ENCODE measurements at places on chromosomes 7 and 10.

GRCh38 chr7:153414288-153414629 lies 637.9 kb upstream of the DPP6 start:
- H3K4me3 ChIP-seq: no peak overlapping the region
- H3K4me1 ChIP-seq: no peaks in the 10 kb centered on the region
- no peak for DNase-seq
- no peaks in the 10 kb centered on the region for H3K27me3 ChIP-seq

DNA sequence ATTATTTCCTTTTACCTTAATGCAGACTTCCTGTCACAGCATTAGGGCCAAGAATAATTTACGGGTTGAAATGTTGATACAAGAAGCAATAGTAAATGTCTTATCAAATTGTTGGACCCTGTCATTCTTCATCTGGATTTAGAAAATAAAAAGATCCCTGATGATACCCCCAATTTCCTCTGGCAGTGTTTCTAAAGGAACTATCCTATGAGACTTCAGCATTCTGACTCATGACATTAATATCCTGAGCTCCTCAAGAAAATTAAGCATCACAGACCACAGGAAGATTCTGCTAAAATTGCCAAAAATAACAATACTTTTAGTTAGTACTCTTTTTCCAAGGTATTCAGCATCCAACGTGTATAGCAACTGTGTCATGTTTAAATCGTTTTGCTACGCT lies 490.5 kb upstream of the ANKRD30A start:
- no peak for DNase-seq
- H3K4me1 ChIP-seq: no peaks in the 10 kb centered on the region
- no peaks in the 10 kb centered on the region for H3K27me3 ChIP-seq
- no peaks in the 10 kb centered on the region for H3K36me3 ChIP-seq

GRCh38 chr10:34434119-34434594 lies 380.9 kb downstream of the PARD3 start:
- no peak overlapping the region for H3K4me3 ChIP-seq
- no peaks in the 10 kb centered on the region for H3K27me3 ChIP-seq
- no peak overlapping the region for H3K27ac ChIP-seq
- no peaks in the 10 kb centered on the region for H3K36me3 ChIP-seq
- no peak for DNase-seq

DNA sequence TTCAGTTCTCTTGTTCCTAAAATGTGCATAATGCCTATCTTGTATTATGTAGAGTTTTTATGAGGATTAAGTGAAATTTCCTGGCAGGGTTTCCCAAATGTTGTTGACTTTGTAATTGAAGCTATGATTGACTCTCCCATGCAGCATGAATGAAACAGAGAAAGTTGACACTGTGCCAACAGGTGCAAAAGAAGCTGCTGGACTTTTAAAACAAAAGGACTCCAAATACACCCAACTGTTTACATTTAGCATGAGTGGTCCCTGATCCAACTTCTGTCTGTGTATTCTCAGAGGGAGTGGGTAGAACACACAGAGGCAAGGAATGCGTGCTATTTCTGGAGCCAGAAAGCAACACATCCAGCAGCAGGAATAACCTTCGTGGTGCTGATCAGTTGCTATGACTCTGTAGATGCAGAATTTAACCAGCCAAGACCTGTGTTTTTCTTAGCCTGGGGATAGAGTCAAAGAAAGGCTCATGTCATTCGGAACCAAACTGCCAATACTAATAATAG lies 14.4 kb upstream of the RBM20 start:
- H3K4me1 ChIP-seq: no peaks in the 10 kb centered on the region
- no peaks in the 10 kb centered on the region for H3K27me3 ChIP-seq
- no peak overlapping the region for H3K4me3 ChIP-seq
- no peaks in the 10 kb centered on the region for H3K36me3 ChIP-seq
- no peak for DNase-seq

GRCh38 chr7:16753932-16754855 lies 639 bp downstream of the TSPAN13 start:
- H3K27me3 ChIP-seq: no peaks in the 10 kb centered on the region
- no peaks in the 10 kb centered on the region for H3K36me3 ChIP-seq
- peak overlapping the region; percentile 55 for H3K4me3 ChIP-seq
- no peaks in the 10 kb centered on the region for H3K4me1 ChIP-seq
- no peak overlapping the region for H3K27ac ChIP-seq

GRCh38 chr7:27972276-27972675 lies 208.3 kb downstream of the JAZF1 start:
- H3K4me1 ChIP-seq: no peaks in the 10 kb centered on the region
- H3K4me3 ChIP-seq: no peak overlapping the region
- no peaks in the 10 kb centered on the region for H3K36me3 ChIP-seq
- DNase-seq: no peak
- H3K27ac ChIP-seq: no peak overlapping the region
- H3K27me3 ChIP-seq: no peaks in the 10 kb centered on the region

DNA sequence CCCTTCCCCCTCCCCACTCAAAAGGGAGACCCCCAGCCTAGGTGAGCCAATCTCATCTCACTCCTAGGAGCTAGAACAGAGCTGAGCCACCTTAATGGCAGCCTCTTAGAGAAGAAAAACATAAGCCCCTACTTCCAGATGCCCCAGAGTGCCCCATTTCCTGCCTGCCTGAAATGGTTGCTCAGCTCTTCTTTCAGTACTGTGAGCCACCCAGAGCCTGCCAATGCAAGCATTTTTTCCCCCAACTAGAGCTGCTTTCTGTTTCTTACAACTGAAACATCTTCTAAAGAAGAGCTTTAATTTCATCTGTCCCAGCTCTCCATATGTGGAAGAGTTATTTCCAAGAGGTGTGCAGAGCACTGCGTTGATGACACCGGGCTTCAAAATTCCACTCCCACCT lies 136.7 kb downstream of the PLPP4 start:
- H3K4me3 ChIP-seq: no peak overlapping the region
- H3K4me1 ChIP-seq: no peaks in the 10 kb centered on the region
- no peaks in the 10 kb centered on the region for H3K36me3 ChIP-seq
- H3K27me3 ChIP-seq: no peaks in the 10 kb centered on the region

GRCh38 chr10:67670401-67670800 lies 25.6 kb downstream of the CTNNA3 start:
- DNase-seq: no peak
- H3K27ac ChIP-seq: no peak overlapping the region
- no peaks in the 10 kb centered on the region for H3K36me3 ChIP-seq
- H3K4me1 ChIP-seq: no peaks in the 10 kb centered on the region

DNA sequence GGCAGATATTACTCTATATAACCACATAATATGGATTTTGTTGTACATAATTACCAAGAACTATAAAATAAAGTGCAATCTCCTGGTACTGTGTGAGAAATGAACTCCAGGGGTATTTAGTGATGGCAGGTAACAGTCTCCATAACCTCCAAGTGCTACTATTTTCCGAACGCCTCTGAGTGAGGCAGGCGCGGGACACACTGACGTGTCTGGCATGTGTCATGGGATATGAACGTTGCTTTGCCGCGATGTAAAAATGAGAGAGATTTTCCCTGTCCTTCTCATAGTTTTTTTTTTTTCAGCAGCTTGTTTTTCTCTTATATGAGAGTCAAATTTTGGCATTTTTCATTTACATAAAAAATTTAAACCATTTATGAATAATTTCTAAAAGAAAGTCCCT lies 3.6 kb downstream of the ADARB2 start:
- no peak for DNase-seq
- no peak overlapping the region for H3K4me3 ChIP-seq
- H3K27ac ChIP-seq: no peak overlapping the region

GRCh38 chr10:62250594-62251198 lies 17.9 kb downstream of the RTKN2 start:
- H3K27me3 ChIP-seq: no peaks in the 10 kb centered on the region
- H3K4me3 ChIP-seq: no peak overlapping the region
- H3K4me1 ChIP-seq: no peaks in the 10 kb centered on the region
- no peaks in the 10 kb centered on the region for H3K36me3 ChIP-seq
- no peak for DNase-seq

DNA sequence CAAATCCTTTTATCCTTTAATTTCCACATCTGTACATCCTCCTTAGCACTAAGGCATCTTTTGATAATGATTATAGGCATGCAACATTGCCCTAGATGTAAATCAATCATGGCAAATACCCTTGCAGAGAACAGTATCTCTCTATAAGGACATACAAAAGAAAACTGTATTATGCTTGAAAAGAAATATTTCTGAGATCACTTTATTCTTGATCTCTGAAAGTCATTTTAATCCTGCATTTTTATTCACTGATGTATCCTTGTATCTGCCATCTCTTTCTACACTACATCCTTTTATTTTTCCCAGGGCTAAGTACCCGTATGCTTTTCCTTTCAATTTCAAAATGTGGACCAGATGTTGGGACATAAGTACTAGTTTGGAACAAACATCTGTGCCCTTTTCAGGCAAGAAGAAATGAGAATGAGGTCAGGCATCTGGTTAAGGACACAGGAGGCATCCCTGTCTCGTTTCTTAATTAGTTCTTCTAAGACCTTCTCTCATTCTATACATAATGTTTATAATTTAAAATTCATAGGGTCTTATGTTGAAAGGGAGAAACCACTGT lies 338.6 kb downstream of the CNTNAP2 start:
- H3K4me1 ChIP-seq: no peaks in the 10 kb centered on the region
- no peak for DNase-seq
- no peak overlapping the region for H3K4me3 ChIP-seq
- no peaks in the 10 kb centered on the region for H3K36me3 ChIP-seq
- H3K27ac ChIP-seq: no peak overlapping the region
- H3K27me3 ChIP-seq: no peaks in the 10 kb centered on the region

DNA sequence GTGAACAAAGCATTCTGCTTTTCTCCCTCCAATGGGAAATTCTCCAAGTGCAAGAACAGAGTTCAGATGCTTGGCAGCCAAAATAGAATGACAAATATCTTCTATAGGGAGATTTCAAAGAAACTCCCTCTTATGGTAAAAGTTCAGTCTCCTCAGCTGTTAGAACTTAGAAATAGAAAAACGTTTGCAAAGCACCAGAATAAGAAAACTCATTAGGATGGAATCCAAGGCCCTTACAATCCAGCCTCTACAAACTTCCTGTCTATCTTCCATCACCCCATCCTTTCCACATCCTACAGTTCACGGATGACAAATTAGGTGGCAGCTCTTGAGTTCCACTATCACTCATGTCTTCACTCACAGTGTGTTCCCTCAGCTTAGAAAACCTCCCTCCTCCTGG lies 25.7 kb downstream of the FAM13C start:
- no peak overlapping the region for H3K27ac ChIP-seq
- no peaks in the 10 kb centered on the region for H3K4me1 ChIP-seq

DNA sequence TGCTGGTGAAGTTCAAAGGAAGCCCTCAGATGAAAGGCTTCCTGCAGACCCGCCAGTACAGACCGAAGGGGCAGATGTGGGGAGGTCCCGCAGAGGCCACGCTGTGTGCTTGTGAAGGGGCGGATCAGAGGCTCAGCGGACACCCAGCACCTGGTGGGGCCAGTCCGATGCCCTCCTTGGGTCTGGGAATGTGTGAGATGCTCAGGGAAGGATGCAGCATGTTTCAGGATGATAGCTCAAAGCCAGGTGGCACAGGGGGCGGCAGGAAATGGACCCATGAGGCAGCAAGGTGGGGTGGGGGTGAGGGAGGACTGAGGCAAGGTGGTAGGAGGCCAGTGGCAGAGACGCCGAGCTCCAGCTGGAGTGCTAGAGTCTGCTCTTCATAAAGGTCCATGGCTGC lies 27.9 kb upstream of the HSPA12A start:
- no peaks in the 10 kb centered on the region for H3K4me1 ChIP-seq
- no peaks in the 10 kb centered on the region for H3K27me3 ChIP-seq
- no peak overlapping the region for H3K4me3 ChIP-seq
- H3K36me3 ChIP-seq: no peaks in the 10 kb centered on the region
- DNase-seq: no peak

- peaks cover 7% of the 10 kb centered on the region for H3K36me3 ChIP-seq
- H3K4me3 ChIP-seq: no peak overlapping the region
- no peaks in the 10 kb centered on the region for H3K27me3 ChIP-seq
- no peak for DNase-seq
Observed at GRCh38 chr7:105635197-105635596, 53.9 kb upstream of the EFCAB10 start.

- no peaks in the 10 kb centered on the region for H3K27me3 ChIP-seq
- no peak overlapping the region for H3K4me3 ChIP-seq
- H3K27ac ChIP-seq: no peak overlapping the region
- 0 out of 2 replicates have a peak, but pooled peaks cover 2% of the 10 kb centered on the region for H3K4me1 ChIP-seq
- H3K36me3 ChIP-seq: peaks cover 10% of the 10 kb centered on the region
Observed at GRCh38 chr7:6436385-6436685, 11.4 kb downstream of the DAGLB start.

- no peaks in the 10 kb centered on the region for H3K27me3 ChIP-seq
- peaks cover 8% of the 10 kb centered on the region for H3K4me1 ChIP-seq
- H3K27ac ChIP-seq: peak overlapping the region; percentile 44
Observed at GRCh38 chr7:137879357-137880158, 32.8 kb upstream of the DGKI start.

DNA sequence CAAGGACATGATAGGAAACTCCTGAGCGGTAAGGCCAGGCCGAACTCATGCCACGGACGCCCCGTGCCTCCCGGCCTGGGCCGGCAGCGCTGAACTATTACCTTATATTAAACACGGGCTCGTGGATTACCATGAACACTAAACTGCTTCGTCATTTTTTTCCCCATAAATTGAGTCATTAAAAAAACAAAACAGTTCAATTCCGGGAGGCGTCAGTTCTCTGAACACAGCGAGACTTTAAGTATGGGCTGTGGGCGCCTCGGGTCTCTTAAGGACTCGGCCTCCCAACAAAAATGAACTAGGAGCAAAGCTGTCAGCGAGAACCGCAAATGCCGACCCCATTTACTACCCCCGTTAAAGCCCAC lies 519 bp downstream of the PITRM1 start:
- no peak for DNase-seq
- peaks cover 2% of the 10 kb centered on the region for H3K4me1 ChIP-seq
- no peaks in the 10 kb centered on the region for H3K36me3 ChIP-seq

DNA sequence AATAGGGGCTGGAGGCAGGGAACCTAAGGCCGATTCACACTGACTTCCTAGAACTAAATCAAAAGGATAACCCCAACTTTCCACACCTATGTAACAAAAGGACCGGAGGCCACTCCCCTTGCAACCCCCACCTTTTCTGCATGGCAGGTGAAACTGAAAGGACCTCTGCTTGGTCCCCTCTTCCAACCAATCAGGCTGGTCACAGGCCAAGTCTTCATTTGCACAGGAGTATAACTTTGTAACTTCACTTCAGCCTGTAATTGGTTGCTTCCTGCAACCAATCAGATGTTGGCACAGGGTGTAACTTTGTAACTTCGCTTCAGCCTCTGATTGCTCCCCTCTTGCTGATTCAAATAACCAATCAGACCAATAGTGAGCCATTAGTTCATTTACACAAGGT lies 190.0 kb downstream of the FAM107B start:
- H3K27me3 ChIP-seq: no peaks in the 10 kb centered on the region
- no peaks in the 10 kb centered on the region for H3K36me3 ChIP-seq
- peaks cover 1% of the 10 kb centered on the region for H3K4me1 ChIP-seq
- H3K4me3 ChIP-seq: no peak overlapping the region
- no peak overlapping the region for H3K27ac ChIP-seq

DNA sequence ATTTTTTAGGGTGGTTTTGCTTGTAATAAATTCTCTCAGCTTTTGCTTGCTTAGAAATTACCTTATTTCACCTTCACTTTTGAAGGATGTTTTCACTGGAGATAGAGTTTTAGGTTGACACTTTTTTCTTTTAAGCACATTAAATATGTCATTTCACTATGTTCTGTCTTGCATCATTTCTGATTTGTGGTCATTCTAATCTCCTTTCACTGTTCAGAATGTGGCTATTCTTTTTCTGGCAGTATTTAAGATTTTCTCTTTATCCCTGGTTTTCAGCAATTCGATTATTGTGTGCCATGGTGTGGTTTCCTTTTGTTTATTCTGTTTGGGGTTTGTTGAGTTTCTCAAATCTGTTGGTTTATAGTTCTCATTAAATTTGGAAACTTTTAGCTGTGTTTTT lies 1065.6 kb downstream of the KCNMA1 start:
- no peaks in the 10 kb centered on the region for H3K36me3 ChIP-seq
- DNase-seq: no peak
- H3K4me1 ChIP-seq: no peaks in the 10 kb centered on the region
- no peaks in the 10 kb centered on the region for H3K27me3 ChIP-seq

Data from iPS DF 6.9 (cell line).